Stimulated activated CD4-positive, alpha-beta T cell treated with anti-CD3 and anti-CD28 coated beads, Interleukin-15, amount 100 ng/mL, for 1 hour (primary cell): ENCODE measurements at places on chromosomes 5 and 9.

DNA sequence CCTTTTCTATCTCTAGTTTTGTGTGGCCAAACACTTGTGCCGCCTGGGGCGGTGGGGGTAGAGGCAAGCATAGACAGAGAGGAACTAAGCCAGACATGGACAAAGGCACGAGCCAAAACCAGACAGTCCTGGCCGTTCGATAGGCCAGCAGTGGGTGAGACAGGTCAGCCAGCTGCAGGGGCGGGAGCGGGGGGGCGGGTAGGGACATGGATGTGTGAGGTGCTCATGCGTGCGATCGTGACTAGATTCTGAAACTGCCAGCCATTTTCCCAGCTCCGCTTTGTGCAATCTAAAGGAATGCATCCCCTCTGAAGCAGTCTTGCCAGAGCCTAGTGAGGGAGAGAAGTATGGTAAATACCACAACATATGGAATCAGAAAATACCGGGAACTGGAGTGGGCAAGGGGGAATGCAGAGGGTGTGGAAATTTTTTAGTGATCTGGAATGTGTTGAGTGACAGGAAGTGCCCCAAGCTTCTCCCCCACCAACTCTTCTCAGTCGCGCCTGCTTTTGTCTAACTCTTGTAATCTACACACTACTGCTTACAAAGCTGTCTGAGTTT is 111.9 kb downstream of the NR6A1 start:
- peak; percentile 17 for DNase-seq

DNA sequence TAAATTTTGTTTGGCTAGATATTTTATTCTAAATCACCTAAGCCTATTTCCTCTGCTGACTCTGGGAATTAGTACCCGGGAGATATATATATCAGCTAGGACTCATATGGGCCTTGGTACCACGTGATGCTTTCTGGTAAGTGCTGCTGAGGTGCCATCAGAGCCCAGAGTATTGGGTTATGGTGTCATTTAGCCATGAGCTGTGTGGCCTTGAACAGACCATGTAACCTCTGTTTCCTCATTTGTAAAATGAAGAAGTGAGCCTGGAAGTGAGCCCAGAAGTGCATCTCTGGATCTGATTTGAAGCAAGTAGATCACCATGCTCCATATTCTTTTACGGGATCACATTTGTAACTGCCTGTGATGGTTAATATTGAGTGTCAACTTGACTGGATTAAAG is 126.1 kb downstream of the GPBP1 start:
- DNase-seq = no peak

DNA sequence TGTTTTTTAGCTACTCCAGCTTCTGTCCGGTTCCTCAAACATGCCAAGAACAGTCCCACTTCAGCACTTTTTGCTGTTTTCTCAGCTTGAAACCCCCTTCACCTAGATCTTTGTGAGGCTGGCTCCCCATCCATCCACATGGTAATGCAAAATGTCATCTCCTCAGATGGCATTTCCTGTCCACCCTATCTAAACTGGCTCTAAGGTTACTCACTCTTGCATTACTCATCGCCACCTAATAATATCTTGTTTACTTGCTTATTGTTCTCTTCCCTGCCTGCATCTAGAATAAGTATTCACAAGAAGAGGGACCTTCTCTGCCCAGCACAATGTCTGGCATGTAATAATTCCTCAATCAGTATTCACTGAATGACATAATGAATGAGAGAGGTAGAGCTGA is 220.1 kb downstream of the FAM114A2 start:
- no peak for DNase-seq

DNA sequence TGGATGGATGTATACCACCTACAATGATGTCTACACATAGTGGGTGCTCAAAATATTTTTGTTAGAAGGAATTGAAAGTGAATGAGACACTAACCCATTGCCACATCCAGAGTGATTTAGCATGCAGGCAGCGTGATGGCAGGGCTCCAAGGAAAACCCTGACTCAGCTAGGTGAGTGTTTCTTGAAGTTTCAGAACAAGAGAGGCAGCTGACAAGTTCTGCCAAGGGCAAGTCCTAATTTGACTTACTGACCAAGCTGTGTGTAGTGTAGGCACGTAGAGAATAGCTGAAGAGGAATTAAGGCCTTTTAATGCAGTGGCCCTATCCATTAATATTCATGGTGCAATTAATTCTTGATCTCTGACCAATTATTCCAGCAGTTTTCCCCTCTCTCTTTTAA is 107.8 kb upstream of the ATP10B start:
- no peak for DNase-seq

- DNase-seq = no peak
Measured at GRCh38 chr5:36252722-36253365, 11.1 kb upstream of the NADK2 start.

- no peak for DNase-seq
Measured at GRCh38 chr5:39446231-39446630, 21.5 kb upstream of the DAB2 start.

- peak; percentile 18 for DNase-seq
Measured at GRCh38 chr9:137757613-137758029, 120.0 kb upstream of the CACNA1B start.
